ENCODE measurements at places on chromosomes 6 and 20. TPM values are rescaled to one million over a fixed set of nuclear protein-coding genes. Genes with fewer than 3 reads are reported as not detected.

- no peaks in the 10 kb centered on the region for H3K27me3 ChIP-seq
- no peak overlapping the region for H3K4me3 ChIP-seq
- peak; percentile 1 for DNase-seq
- H3K27ac ChIP-seq = no peak overlapping the region
- no peaks in the 10 kb centered on the region for H3K36me3 ChIP-seq
- H3K4me1 ChIP-seq = no peaks in the 10 kb centered on the region
These were observed 106.3 kb downstream of the TNFRSF21 start for GRCh38 chr6:47203266-47203937.

DNA sequence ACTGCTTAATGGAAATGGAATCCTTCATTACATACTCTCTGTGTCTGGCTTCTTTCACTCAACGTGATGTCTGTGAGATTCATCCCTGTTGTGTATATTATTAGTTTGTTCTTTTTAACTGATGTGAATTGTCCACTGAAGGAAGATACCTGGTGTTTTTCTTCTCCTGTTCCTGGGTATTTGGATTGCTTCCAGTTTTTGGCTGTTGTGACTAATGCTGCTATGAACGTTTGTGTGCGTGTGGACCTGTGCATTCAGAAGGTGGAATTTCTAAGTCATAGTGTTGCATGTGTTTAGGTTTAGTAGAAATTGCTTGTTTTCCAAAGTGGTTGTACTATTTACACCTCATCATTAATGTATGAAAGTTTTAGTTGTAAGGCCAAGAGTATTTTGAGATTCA is 3.8 kb downstream of the TULP4 start:
- H3K4me3 ChIP-seq = no peak overlapping the region
- no peak for DNase-seq
- no peaks in the 10 kb centered on the region for H3K27me3 ChIP-seq
- H3K4me1 ChIP-seq = no peaks in the 10 kb centered on the region
- peaks cover 4% of the 10 kb centered on the region for H3K36me3 ChIP-seq

DNA sequence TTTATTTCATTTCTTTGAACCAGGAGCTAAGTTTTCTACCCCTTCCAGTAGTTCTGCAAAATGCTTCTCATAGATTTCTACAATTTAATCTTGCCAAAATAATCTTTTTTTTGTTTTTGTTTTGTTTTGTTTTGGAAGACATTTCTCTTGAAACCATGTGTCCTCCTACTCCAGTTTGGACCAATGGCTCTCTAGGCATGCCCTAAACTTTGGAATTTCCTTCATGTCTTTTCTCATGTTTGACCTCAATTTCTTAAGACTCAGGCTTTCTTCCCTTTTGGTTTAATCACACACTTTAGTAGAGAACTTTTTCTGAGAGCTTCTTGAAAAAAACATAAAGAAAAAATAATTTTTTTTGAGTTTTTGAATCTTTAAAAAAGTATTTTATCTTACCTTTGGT is 173.8 kb downstream of the GJA1 start:
- H3K4me3 ChIP-seq = no peak overlapping the region
- H3K27me3 ChIP-seq = no peaks in the 10 kb centered on the region
- H3K4me1 ChIP-seq = no peaks in the 10 kb centered on the region
- H3K27ac ChIP-seq = no peak overlapping the region
- no peak for DNase-seq

GRCh38 chr6:114267897-114268296 is 74.9 kb downstream of the HS3ST5 start:
- no peaks in the 10 kb centered on the region for H3K4me1 ChIP-seq
- DNase-seq = no peak
- no peaks in the 10 kb centered on the region for H3K36me3 ChIP-seq
- H3K27ac ChIP-seq = no peak overlapping the region
- H3K27me3 ChIP-seq = no peaks in the 10 kb centered on the region

DNA sequence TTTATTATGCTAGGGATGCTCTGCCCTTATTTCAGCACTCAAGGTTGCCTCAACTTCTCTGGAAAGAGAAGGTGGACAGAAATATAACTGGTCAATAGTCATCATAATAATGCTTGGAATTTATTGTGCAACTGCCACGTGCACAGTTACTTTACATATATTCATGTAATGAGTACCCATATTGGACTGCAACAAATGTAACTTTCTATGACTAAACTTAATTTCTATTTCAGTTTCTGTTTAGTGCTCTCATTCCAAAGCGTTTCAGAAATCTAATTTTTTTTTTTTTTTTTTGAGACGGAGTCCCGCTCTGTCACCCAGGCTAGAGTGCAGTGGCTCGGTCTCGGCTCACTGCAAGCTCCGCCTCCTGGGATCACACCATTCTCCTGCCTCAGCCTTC is 28.3 kb upstream of the CD83 start:
- H3K36me3 ChIP-seq = no peaks in the 10 kb centered on the region
- no peaks in the 10 kb centered on the region for H3K27me3 ChIP-seq
- no peak overlapping the region for H3K27ac ChIP-seq

SLC17A1 gene
- total RNA-seq = not detected

DNA sequence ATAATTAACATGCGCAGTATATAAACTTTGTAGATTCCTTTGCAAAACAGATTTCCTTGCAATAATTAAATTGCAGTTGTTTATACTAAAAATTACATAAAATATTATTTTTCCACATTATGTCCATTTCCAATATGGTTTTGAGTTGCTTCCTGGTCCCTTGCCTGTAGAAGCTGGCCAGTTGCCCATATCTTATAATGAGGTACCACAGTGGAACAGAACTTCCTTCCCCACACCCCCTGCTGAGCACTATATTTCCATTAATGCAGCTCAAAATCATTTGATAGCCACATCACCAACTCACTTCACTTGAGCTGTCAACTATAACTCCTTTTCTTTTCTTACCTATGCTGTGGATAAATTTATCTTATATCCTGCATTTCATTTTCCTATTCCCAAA is 194.6 kb downstream of the DST start:
- H3K4me3 ChIP-seq = no peak overlapping the region
- H3K4me1 ChIP-seq = no peaks in the 10 kb centered on the region
- H3K27ac ChIP-seq = no peak overlapping the region
- DNase-seq = no peak
- H3K27me3 ChIP-seq = no peaks in the 10 kb centered on the region

DNA sequence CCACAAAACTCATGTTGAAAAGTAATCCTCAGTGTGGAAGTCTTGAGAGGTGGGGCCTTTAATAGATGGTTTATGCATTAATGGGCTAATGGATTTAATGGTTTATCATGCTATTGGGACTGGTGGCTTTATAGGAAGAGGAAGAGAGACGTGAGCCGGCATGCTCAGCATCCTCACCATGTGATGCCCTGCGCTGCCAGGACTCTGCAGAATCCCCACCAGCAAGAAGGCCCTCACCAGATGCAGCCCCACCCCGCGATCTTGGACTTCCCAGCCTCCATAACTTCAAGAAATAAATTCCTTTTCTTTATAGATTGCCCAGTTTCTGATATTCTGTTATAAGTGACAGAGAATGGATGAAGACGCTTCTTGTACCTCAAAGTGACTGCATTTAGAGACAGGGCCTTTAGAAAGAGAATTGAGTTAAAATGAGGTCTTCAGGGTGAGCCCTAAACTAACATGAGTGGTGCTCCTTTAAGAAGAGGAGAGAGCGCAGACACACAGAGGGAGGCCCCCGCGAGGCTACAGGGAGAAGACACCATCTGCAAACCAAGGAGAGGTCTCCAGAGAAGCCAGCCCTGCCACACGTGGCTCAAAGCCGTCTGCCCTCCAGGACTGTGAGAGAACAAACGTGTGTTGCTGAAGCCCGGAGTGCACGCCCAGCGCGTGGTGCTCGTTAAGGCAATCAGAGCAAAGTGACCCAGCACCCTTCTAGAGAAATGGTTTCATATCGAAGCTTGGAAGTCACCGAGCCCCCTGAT is 56.9 kb downstream of the IRF4 start:
- no peak overlapping the region for H3K27ac ChIP-seq
- H3K4me1 ChIP-seq = peaks cover 48% of the 10 kb centered on the region
- H3K36me3 ChIP-seq = no peaks in the 10 kb centered on the region
- peak overlapping the region; percentile 45 for H3K4me3 ChIP-seq
- H3K27me3 ChIP-seq = no peaks in the 10 kb centered on the region
- DNase-seq = no peak

Measured in CD8-positive, alpha-beta memory T cell (primary cell).